Fibroblast of skin of scalp (primary cell): ENCODE measurements at places on chromosomes 3 and 15.

- DNase-seq: peak; percentile 47
Measured at GRCh38 chr3:107082527-107082926, 294.7 kb upstream of the CCDC54 start.

GRCh38 chr3:16484216-16484615 lies 29.3 kb downstream of the RFTN1 start:
- peak; percentile 97 for DNase-seq

GRCh38 chr3:126309861-126310655 lies 47.1 kb downstream of the KLF15 start:
- no peak for DNase-seq

GRCh38 chr3:113659101-113659541 lies 37.3 kb downstream of the USF3 start:
- DNase-seq: no peak

GRCh38 chr3:61381745-61382392 lies 130.6 kb upstream of the FHIT start:
- DNase-seq: peak; percentile 27

DNA sequence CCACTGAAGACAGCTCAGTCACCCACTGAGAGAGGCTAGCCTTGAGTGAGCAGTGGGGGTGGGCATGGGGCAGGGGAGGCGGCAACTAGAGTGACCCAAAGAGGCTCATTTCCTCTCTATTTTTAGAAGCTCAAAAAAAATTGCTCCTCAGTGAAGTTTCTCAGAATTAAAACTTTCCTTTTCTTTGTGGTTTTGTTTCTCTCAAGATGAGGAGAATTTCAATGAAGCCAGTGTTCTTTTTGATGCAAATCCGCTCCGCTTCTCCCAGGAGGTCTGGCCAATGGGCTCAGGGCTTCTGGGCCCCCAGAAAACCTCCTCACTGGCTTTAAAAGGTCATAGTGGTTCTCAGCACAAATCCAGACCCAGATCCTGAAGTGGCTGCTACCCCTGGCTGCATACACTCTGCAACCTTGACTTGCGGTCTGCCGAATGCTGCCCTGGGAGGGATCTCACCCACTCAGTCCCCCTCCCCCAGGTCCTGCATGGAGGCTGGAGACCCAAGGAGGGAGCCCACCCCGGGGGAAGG lies at the start of gene ACSBG1:
Gene ACSBG1 (minus strand): TSS at position 51 of the 526 bp plus-strand sequence. CDS start 64 bp downstream, outside the sequence.
- no peak for DNase-seq

GRCh38 chr3:57681691-57682090 lies 11.2 kb downstream of the DENND6A start:
- DNase-seq: no peak

- no peak for DNase-seq
Measured at GRCh38 chr3:115660646-115661337, 37.5 kb downstream of the GAP43 start.

GRCh38 chr15:68330901-68331300 lies 53.4 kb downstream of the FEM1B start:
- no peak for DNase-seq

GRCh38 chr15:88221836-88222235 lies 34.7 kb downstream of the NTRK3 start:
- DNase-seq: no peak

DNA sequence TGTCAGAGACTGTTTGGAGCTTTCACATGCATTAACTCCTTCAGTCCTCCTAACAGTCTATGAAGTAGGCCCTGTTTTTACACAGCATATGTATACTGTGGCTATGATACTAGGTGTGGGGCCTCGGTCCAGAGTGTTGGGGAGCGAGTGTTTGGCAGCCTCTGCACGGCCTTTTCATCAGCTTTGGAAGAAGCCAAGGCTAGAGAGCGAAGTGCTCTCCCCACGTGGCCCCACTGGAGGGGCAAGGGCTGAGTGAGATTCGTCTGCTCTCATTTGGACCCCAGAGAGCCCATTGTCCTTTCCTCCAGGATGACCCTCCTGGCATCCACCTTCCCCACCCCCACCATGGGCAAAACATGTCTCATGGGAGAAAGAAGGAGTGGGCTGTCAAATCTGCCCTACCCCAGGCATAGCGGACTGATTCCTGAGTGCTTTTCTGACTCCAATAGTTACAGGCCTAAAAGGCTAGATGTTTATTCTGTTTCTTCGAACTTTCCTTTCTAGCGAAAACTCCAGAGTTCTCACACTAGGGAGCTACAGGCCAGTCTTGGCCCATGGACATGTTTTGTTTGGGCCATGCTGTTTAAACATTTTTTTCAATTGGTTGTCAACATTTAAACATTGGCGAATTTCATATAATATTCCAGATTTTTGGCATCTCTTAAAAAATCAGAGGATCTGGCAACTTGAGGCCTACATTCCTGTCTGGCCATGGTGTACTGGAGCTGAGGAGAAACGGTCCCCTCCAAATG lies 76.0 kb downstream of the EEFSEC start:
- no peak for DNase-seq

GRCh38 chr15:39629371-39629770 lies 48.5 kb downstream of the THBS1 start:
- DNase-seq: no peak

DNA sequence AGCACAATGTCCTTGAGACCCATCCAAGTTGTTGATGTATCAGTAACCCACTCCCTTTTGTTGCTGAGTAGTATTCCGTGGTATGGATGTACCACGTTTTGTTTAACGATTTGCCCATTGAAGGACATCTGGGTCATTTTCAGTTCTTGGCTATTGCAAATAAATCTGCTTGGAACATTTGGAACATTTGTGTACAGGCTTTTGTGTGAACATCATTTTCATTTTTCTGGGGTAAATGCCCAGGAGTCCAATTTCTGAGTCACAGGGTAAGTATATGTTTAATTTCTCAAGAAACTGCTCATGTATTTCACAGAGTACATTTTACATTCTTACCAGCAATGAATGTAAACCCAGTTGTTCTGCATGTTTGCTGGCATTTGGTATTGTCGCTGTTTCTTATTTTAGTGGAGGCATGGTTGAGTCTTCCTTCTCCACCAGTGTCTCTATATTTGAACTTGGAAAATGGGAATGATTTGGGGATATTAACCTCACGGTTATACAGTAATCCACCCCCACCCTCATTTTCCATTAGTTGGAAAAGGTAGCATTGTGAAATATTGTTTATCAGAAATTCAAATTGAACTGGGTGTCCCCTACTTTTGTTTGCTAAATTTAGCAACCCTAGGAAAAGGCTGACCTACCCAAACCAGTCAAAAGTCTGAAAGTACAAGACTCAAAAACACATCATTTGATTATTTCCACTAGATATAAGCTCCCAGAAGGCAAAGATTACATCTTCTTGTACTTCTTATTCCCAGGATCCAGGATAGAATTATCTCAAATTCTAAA lies 30.8 kb downstream of the POMGNT2 start:
- no peak for DNase-seq

DNA sequence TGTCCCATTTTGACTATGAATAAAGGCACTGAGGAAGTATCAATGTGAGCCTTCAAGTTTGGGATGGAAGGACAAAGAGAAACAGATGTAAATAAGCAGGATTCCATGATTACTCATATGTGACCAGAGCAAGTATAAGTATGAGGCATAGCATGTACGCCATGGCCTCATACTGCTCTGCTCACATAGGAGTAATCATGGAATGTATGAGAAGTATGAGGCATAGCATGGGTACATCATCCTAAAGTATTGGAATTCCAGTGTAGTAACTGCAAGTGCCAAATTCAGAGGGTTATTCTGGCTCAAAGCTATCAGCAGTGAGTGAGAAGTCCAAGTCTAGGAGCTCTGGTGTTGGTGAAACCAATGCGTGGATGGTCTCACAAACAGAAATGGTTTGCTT lies 81.2 kb upstream of the WDR72 start:
- DNase-seq: no peak
